ENCODE measurements at places on chromosomes 2 and 18.

DNA sequence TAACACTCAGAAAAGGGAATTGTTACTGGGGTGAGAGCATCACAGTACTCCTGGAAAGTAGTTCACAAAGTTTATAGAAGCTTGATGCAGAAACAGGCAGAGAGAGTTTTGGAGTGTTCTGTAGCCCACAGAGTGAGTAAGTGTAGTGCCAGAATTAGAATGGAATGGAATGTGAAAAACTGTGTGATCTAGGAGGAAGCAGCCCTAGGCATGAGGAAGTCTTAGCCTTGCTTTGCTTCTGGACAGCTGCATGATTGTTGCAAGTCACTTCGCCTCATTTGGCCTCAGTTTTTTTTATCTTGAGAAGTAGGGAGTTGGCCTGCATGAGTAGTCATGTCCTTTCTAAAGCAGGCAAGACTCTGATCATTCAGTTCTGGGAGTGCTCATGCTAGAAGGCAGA, 10.9 kb downstream of the SERPINB12 start:
- DNase-seq = no peak

DNA sequence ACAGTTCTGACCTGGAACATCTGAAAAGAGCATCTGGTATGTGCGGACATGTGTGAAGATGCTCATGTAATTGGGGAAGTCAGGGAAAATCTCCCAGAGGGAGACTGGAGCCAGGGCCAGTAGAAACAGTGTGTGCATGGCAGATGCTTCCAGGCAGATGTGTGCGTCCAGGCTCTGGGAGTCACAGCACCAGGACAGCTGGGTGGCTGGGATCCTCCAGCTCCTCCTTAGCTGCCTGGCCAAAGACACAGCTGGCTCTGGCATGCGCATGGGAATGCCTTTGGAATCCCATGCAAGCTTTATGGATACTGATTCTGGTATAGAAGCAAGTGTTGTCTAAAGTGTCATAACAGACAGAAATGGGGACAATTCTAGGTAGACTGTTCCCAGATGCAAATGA, 369.7 kb downstream of the INSIG2 start:
- no peak for DNase-seq

DNA sequence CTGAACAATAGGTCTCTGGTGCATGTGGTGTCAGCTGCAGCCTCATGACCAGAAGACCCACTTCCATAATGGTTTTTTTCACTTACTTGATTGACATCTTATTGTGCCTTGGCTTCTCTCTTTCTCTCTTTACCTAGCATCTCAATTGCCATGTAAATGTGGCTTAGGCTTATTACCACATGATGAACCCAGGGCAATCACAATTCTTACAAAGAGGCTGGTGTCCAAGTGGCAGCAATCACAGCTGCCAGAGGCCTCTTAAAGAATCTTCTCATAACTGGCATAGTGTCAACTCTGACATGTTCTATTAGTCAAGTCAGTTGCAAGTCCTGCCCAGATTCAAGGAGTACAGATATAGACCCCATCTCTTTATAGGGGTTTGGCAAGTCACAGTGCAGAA, 1224.8 kb downstream of the SUCLG1 start:
- no peak for DNase-seq

- DNase-seq = no peak
These were observed 37.8 kb downstream of the RIT2 start for GRCh38 chr18:43077510-43078308.

DNA sequence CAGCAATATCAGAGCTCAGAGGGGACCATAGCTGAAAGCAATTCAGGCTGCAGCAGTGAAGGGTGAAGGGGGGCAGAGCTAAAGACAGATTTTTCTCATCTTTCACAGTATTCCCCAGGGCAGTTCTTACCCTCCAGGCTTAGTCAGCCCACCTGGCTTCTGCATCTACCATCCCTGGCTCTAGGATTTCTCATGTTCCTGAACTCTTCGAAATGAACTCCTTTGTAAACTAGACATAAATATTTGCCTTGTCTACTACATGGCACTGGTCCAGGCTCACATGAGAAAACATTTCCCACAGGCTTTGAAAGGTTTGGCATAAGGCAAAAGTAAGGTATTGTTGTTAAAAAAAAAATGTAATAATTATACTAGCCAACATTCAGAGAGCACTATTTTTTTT, 23.6 kb upstream of the NEB start:
- no peak for DNase-seq

GRCh38 chr2:234275515-234275914, 221.4 kb downstream of the ARL4C start:
- DNase-seq = no peak

DNA sequence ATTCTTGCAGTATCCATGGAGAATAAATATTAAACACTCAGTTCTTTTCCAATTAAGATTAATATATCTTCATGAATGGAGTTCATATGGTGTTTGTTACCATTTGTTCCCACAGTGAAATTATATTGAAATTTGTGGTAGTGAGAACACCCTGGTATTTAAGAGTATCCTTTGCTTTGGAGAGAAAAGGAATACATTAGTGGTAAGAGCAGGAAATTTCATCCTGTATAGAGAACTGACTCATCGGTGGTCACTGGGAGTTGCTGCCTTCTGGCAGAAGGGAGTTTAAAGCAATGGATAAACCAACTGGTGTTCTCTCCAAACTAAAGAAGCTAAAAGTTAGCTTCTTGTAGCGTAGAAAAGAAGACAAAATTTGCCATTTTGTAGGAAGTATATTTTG, 107.3 kb downstream of the MYO1B start:
- DNase-seq = no peak

DNA sequence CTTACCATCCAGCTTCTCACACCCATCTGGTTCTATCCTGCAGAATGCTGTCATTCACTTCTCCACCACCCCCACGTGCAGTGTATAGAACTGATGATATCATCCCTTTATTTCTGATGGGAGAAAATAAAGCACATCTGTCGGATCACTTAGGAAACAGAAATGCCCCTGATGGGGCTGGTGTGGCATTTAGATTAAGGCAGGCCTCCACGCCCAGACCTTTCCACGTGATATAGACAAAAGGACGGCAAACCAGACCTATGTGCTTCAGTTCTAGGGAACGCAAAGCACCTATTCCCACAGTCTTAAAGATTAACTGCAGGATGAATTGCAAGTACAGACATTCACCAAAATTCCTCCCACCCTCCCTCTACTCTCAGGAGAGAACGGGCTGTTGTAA, 27.6 kb upstream of the CABLES1 start:
- no peak for DNase-seq

GRCh38 chr2:50991602-50992001, 40.3 kb downstream of the NRXN1 start:
- no peak for DNase-seq

- no peak for DNase-seq
These were observed 32.8 kb downstream of the KATNAL2 start for GRCh38 chr18:46950064-46950656.

DNA sequence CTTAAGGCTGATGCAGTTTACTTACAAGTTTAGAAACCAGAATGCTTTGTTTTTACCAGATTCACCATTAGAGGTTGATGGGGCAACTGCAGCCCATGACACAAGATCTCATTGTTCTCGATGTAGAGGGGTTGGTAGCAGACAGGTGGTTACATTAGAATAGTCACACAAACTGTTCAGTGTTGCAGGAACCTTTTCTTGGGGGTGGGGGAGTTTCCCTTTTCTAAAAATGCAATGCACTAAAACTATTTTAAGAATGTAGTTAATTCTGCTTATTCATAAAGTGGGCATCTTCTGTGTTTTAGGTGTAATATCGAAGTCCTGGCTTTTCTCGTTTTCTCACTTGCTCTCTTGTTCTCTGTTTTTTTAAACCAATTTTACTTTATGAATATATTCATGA, 99.4 kb upstream of the IL1R2 start:
- DNase-seq = no peak

DNA sequence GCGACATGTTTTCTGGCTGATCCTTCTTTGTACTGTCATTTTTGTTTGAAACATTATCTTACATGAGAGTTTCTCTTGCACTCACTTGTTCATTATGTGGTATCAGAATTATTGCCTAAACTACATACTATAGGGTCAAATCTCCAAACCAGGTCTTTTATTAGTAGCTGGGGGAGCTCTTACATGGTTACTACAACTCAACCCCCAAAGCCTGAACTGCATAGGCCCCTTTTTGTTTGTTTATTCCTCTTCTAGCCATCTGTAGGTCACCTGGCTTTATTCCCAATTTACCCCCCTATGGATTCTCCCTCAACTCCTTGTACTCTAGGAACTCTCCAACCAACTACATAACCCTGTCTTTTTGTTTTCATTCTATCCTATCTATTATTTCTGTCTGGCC, 46.7 kb downstream of the PUM2 start:
- no peak for DNase-seq

DNA sequence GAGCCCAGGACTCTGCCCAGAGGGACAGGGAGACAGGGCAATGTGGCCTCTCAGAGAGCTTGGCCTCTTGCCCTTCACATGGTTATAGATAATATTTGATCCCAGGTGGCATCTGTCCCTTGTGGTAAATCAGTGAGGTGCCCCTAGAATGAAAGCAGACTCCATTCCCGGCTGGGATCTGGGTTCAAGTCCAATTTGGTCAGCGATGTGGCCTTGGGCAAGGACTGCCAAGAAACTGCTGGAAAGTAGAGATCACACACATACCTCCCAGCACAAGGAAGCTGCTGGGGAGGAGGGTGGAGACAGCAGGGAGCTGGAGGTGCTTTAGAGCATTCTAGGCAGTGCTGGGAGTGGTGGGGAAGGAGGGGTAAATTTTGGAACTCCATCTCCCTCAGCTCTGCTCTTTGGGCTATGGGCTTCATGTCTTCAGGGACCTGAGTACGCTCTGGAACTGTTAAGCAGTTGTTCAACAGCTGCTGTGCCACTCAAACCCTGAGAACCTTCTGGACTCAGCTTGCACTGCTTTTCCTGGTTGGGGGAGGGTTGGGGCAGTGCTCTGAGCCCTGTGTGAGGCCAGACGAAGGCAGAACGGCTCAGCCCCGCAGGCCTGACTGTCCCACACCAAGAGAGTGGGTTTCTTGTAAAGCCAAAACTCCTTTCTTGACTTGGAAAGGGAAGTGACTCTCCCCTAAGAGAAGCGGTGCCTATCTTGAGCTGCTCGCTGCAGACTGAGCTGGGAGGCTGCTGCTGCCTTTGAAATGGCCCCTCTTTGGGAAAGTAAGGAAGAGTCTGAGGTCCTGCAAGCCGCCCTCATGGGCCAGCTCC, 23.0 kb downstream of the INPP5D start:
- DNase-seq = no peak

- DNase-seq = no peak
These were observed 161.5 kb downstream of the WDR7 start for GRCh38 chr18:56812674-56813073.

DNA sequence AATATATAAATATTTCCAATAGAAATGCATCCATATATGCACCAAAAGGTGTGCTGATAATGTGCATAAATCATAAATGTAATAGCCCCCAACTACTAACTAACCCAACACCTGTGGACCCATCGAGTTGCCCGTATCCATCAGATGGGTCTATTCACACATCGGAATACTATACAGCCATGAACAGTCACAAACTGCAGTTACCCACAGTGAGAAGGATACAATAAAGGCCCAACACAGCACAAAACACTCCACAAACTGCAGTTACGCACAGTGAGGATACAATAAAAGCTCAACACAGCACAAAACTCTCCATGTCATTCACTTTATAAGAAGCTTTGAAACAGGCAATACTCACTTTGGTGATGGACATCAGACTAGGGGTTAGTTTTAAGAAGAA, 145.3 kb upstream of the OTOS start:
- no peak for DNase-seq

DNA sequence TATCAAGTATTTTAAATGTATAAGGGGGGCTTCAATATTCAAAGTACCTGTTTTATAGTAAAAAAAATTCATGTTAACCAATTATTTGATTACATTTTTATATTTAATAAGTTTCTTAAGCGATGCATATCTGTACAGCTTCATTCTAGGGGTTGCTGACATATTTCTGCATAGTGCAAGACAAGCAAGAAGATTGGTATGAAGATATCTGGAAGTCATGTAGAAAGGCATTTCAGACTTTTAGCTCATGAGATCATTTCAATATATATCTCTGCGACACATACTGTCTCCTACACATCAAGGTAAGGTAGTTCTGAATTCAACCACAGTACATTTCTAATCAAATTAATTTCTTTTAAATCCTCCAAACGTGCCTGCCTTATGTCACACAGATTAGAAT, 73.1 kb downstream of the MEMO1 start:
- no peak for DNase-seq

DNA sequence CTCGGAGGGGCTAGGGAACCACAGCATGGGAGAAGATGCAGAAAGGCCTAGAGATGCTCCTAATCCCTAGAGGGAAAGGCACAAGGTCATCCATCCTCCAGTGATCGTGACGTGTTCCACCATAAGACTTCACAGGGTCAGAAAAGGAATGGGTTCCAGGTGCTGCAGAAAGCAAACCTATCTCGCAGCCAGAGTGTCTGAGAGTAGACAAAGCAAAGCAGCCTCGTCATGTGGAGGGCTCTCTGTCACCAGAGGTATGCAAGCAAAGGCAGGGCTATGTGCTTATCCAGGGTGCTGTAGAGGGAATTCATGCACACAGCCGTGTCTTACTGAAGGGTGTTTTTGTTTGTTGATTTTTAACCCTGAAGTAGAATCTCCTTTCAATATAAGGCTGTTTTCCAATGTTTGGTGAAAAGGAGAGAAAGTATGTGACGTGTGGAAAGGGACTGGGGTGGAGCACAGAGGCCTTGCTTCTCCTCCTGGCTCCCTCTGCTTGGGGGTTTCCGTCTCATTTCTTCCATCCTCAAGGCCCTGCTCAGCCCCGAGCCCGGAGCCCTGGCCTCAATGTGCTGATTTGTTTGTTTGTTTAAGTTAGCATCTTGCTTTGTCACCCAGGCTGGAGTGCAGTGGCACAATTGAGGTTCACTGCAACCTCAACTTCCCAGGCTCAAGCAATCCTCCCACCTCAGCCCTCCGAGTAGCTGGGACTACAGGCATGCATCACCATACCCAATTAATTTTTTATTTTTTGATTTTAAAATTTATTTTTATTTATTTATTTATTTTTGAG, 3.0 kb downstream of the GPR55 start:
- DNase-seq = no peak

DNA sequence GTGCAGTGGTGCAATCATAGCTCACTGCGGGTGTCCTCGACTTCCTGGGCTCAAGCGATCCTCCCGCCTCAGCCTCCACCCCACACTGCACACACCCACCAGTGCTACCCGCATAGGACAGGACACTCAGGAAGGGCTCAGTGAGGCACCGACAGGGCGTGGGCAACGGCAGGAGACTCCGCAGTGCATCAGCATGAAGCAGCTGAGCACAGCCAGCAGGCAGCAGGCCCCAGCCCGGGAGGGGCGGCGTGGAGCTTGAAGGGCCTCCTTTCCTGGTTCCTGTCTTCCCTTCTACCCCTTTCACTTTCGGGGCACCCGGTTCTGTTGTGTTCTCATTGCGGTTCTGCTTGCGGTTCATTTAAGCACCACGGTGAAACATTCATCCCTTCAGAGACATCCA, 89.8 kb downstream of the ZNF516 start:
- no peak for DNase-seq
